ENCODE measurements at places on chromosomes 2 and 18.

GRCh38 chr2:74927621-74928020 lies 30.8 kb upstream of the POLE4 start:
- no peak for DNase-seq

DNA sequence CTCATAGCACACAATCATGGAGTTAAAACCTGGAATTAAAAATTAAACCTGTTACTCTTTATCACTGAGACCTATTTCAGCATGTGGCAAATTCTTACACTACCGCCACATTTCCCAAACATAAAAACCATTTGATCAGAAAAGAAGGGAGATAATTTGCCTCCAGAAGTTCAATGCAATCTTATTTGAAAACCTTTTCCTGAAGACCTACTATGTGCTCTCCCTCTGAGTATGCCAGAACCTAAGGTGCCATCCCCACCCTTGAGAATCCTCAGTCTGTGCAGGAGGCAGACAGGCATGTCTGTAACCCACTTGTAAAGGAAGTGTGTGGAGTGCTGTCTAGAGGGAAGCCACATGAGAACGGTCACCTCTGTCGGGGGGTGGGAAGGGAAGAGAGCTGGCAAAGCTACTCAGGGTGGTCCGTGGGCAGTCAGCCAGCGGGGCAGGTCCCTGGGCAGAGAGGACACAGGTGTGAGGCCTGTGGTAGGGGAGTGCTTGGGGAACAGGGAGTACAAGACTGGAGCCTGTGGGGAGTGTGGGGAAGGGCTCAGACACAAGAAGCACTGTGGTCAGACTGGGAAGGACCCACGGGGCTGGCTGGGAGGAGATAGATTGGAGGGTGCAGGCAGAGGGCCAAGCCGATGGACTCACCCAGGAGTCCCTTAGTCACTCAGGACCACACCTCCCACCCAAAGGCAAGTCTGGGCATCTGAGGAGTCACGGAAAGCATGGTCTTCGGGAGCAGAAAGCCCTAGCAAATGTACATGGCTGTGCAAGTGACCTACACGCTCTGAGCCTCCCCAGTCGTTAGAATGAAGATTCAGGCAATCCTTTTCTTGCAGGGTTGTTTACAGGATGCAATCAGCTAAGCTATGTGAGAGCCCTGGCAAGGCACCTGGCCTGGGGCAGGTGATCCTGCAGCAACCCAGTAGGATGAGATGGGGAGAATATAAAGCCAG lies 22.8 kb downstream of the CRACDL start:
- no peak for DNase-seq

GRCh38 chr18:21897811-21898210 lies 157.2 kb downstream of the MIB1 start:
- no peak for DNase-seq

DNA sequence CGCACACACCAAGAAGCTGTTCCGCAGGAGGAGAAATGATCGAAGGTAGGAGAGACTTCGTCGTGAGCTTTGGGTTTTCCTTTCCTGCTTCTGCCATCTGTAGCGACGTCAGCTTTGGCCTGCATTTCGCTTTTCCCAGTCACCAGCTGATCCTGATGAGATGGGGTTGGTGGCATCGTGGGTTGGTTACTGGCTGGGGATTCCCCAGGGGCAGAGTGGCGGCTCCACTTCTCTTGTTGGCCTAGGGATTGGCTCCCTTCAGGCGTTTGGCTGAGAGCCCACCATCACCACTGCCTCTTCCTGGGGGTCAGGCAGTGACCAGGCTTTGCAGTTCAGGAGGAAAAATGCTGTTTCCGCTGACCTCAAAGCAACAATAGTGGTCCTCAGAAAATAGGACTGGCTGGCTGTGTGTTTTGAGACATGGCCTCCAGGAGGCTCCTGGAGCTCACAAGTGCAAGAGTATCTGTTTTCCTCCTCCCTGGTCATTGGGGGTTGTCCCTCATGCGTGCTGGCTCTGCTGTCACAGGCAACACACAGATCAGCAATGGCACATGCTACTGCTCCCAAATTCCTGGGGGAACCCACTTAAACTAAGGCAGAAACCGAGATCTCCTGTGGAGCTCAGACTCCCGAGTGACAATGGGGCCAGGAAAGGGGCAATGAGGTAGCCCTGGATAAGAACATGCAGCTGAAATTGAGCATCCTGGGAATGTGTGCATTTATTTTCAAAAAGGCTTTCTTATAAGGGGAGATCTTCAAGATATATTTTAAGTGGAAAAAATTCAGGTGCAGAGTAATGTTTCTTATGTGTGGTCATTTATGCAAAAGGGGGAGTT lies 173.0 kb downstream of the CTIF start:
- no peak for DNase-seq

- no peak for DNase-seq
These were observed 36.2 kb upstream of the C2orf74 start for GRCh38 chr2:61125798-61126197.

GRCh38 chr18:57785751-57786437 lies 17.2 kb downstream of the ATP8B1 start:
- DNase-seq: no peak

- no peak for DNase-seq
These were observed 160.3 kb upstream of the SIX2 start for GRCh38 chr2:45169339-45170190.

GRCh38 chr2:180647221-180647620 lies 333.2 kb upstream of the UBE2E3 start:
- DNase-seq: no peak

DNA sequence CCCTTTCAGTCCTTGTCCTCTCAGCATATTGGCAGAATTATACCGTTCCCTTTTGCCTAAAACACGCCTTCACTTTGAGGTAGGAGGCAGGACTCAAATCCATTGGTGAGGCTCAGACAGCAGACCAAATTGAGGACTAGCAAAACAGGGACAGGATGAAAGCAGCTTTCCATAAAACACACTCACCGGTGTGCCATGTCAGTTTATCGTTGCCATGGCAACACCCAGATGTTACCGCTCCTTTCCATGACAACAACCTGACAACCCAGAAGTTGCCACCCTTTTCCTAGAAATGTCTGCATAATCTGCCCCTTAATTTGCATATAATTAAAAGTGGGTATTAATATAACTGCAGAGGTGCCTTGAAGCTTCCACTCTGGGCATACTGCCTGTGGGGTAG lies 730.4 kb downstream of the METTL4 start:
- no peak for DNase-seq

DNA sequence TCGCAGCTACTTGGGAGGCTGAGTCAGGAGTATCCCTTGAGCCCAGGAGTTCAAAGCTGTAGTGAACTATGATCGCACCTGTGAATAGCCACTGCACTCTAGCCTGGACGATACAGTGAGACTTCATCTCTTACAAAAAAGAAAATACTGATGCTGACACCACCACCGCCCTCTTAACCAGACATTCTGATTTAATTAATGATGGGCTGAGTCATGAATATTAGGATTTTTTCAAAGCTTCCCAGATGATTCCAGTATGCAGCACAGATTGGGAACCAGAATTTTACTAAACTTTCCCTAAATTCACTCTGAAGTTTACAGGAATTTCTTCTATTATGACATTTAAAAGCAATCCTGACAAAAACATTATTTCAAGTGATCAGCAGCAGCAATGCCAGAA lies 130.1 kb downstream of the ERBB4 start:
- no peak for DNase-seq

DNA sequence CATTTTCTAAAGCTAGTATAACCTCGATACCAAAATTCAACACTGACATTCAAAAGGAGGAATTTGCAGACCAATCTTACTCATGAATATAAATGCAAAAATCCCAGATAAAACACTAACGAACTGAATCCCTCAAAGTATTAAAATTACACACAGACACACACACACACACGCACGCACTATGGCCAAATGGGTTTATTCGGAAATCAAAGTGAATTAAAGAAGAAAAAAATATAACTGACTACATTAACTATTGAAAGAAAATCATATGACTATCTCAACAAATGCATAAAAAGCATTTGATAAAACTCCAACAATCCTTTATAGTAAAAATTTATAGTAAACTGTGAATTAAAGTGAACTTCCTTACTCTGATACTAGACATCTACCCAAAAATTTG lies 97.9 kb upstream of the HNRNPA3 start:
- no peak for DNase-seq

DNA sequence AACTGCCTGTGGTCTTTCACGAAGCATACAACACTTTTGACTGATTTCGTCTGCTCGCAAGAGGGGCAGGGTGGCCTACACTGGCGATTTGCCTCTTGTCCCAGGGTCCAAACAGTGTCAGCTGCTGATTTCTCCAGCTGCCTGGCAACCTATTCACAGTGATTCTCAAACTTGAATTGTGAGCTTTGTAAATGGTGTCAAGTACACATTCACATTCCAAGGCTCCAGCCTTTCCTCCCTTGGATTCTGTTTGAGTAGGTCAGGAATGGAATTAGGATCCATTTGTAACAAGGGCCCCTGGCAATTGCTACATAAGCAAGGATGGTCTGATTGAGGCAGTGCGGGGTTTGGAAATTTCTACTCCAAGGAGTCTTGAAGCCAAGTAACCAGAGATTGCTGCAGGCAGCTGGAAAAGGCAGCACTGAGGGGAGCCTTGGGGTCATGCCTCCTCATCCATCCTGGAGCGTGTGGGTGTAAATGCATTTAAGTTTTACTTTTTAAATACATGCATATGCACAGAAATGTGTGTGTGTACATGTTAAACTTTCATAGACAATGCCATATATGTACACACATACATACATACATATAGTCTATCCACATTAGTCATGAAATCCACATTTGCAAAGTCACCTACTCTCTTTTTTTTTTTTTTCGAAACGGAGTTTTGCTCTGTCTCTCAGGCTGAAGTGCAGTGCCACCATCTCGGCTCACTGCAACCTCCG lies 86.8 kb upstream of the UXS1 start:
- no peak for DNase-seq

DNA sequence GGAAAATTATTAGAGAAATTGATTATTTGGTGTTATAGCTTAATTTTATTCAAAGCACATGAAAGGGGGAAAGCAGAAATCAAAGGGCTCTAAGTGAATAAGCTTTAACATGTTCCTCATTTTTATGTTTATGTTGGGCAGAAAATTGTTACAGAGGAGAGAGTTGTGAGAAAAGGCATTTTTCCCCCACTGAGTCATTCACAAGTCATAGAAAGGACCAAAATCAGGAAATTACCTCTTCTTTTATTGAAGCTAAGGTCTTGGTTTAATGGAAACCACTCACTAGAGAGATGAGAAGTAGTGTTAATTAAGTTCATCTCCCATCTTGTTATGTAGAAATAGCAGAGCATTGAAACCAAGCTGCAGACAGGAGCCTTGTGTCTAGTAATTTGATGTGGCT lies 175.3 kb upstream of the THUMPD2 start:
- DNase-seq: no peak

DNA sequence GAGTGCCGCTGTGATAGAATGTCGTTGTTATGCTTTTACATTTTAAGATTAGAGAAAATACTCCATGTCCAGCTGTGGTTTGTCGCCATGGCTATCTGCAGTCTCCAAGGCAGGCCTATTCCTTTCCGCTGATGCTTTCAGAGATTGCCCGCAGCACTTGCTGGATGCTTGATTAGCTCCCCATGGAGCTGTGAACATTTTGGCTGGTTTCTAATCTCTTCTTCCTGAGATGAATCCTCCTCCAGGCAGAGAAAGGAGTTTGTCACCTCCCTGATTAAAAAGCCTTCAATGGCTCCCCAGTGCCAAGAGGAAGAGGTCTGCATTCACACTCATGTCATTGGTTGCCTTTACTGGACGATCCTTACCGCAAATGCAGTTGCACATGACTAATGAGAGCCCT lies 32.6 kb upstream of the LPIN1 start:
- DNase-seq: no peak

DNA sequence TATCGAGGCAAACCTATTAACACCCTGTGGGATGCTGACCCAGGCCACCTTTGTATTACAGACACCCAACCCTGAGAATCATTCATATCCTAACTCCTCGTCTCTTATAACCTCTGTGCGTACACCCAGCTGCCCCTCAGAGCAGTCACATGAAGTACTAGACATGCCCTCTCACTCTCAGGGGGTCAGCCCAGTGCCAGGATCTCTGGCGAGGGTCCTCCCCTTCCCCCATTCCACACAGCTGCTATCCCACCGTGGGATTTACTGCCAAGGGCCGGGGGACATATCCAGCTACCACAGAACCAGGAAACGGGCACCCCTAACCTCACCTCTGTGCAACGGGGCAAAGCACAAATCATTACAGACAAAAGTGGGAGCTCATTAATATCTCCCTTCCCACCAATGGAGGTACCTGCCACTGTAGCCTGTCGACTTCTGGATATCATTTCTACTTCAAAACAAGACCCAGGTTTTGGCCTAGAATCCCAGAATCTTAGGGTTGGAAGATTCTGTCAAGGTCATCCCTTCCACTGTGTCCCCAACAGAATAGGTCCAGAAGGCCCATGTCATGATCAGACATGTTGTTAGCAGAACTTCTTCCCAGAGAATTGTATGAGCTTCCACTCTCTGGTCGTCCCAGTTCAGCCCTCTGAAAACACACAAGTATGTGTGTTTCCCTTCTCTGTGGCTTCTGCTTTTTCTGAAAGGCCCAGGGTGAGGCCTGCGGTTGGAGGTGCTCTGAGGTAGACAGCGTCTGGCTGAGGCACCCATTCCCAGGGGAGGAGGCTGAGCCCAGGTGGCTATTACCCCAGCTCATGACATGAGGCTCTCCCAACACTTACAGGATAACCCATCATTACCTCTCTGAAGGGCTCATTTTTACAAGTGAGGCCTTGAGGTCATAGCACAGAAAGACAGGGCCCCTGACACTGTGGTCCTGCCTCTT lies 1.7 kb downstream of the TMBIM1 start:
- DNase-seq: no peak

GRCh38 chr2:174074831-174075230 lies 109.7 kb upstream of the SP3 start:
- no peak for DNase-seq

- DNase-seq: no peak
These were observed 381.0 kb downstream of the CLIP4 start for GRCh38 chr2:29496198-29496597.

DNA sequence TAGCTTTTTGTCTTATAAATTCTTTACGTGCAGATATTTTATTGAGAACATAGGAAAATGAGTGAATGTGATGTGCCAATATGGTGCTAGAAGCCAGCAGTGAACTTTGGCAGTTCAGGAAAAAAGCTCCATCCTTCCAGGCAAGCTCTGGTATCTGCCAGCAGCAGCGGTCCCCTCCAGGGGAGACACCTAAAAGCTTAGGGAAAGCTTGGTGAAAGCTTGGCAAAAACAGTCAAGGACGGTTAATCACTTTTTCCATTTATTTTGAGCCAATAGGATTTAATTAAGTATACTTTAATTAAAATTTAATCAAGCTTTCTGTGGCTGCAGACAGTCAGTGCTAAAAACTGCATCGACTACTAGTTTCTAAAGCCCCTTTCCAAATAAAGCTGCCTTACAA lies 60.4 kb downstream of the PID1 start:
- no peak for DNase-seq

GRCh38 chr2:33788044-33788443 lies 188.9 kb upstream of the FAM98A start:
- no peak for DNase-seq

DNA sequence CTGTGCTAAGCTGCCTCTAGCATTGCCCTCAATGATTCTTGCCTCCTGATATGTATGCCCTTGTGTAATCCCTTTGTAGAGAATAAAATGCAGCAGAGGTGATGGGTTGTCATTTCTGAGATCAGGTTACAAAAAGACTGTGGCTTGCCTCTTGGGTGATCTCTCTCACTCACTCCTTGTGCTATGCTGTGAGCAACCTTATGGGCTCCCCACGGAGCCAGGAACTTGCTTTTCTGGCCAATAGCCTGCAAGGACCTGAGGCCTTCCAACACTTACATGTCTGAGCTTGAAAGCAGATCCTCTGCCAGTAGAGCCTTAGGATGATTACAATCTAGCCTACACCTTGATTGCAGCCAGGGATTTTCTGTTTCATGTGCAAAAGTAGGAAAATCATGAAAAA lies 123.1 kb upstream of the XIRP2 start:
- DNase-seq: no peak

Measured in omental fat pad (tissue), 4 donors.